ENCODE measurements at places on chromosomes 16 and 17.

DNA sequence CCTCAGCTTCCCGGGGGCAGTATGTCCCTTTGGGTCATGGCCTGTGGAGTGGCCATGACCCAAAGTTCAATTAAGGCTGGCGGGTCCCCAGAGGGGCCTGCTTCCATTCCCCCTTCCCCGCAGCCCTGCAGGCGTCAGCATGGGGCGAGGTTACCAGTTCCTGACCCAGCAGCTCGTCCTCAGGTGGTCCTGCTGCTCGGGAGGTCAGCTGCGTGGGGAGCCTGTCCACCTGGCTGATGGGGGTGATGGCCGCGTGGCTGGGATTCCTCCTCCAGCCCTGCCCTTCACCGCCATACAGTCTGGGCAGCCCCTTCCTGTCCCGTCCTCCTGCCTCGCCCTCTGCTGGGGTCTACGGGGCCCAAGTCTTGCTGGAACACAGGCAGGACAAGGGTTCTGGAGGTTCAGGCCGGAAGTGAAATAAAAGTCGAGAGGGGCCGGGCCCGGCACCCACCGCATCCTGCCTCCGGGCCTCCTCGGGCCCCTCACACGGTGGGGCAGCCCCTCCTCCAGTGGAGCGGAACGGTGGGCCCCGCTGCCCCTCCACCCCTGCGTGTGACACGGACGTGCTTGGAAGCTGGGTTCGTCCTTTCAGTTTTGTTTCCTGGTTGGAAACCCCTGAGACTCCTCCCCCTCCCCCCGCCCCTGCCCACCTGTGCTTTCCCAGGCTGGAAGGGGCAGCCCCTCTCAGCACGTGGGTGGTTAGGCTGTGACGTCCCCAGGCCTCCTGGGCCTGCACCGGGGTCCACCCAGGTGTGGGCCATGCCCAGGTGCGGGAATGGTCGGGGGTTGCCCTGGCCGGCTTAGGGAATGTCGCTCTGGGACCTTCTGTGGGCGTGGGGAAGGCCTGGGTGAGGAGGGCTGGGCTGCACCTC, 6.8 kb downstream of the UBALD2 start:
- DNase-seq, result no peak

DNA sequence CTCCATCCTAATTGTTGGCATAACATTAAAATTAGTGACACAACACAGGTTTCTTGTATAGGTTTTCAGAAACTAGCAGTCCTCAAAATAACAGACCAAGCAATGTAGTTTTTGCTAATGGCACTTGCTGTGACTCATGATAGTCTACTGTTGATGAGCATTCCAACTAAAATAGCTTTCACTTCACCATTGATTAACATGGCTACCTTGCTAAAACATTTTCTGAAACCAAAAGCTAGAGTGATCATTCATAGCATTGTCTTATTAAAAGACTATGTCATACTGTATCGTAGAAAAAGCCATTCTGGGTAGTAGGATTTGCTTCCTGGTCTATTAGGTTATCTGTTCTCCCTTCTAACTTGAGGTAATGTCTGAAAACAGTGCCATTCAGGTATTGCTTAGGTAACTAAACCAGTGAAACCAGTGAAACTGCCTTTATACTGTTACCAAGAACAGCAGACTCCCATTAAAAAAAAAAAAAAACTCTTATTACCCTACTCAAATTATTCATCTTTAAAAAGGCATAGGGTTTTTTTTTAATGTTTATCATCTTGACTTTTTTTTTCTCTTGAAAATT, 2.5 kb upstream of the CLTC start:
- DNase-seq, result no peak

- DNase-seq, result no peak
Measured at GRCh38 chr16:59601452-59601851, 867.3 kb upstream of the GOT2 start.

DNA sequence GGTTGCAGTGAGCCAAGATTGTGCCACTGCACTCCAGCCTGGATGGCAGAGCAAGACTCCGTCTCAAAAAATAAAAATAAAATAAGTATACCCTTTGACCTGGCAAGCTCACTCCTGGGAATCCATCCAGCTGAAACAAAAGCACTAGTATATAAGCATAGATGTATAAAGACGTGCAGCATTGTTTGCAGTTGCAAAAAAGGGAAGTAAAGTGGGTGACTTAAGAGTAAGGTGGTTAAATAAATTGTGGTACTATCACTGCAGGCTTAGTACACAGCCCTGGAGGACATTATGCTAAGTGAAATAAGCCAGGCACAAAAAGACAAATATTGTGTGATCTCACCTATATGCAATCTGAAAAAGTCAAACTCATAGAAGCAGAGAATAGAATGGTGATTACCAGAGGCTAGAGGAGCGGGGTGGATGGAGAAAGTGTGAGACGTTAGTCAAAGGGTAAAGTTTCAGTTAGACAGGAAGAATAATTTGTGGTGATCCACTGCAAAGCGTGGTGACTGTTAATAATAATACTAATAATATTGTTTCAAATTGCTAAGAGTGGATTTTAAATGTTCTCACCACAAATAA, 113.0 kb downstream of the MYO1D start:
- peak; percentile 56 for DNase-seq

DNA sequence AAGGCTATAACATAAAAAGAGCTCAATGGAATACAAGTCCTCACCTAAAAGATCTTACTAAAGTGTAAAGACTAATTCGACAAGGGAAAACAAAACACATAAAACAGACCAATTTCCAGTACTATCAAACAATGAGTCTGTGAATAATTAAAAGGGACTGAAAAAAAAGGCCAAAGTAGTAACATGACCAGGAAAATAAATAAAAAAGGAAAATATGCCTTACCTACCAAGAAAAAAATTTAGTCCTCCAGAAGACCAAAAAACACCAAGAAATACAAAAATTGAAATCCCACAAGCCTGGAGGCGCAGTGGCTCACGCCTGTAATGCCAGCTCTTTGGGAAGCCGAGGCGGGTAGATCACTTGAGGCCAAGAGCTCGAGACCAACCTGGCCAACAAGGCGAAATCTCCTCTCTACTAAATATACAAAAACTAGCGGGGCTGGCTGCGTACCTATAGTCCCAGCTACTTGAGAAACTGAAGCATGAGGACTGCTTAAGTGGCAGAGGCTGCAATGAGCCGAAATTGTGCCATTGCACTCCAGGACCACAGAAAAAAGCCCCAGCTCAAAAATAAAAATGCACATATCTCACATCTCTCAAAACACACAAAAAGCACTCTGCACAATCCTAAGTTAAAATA, 60.8 kb downstream of the TEX14 start:
- no peak for DNase-seq

- DNase-seq, result no peak
Measured at GRCh38 chr17:56978441-56979090, 635 bp downstream of the SCPEP1 start.

- no peak for DNase-seq
Measured at GRCh38 chr16:2244926-2245795, 6.2 kb downstream of the ECI1 start.

- no peak for DNase-seq
Measured at GRCh38 chr16:4588386-4588785, 26.3 kb downstream of the UBALD1 start.

- no peak for DNase-seq
Measured at GRCh38 chr17:47696717-47697642, 3.0 kb downstream of the TBKBP1 start.

- DNase-seq, result no peak
Measured at GRCh38 chr16:89184677-89184932, 13.1 kb downstream of the CDH15 start.

- peak; percentile 39 for DNase-seq
Measured at GRCh38 chr16:11128211-11129141, 127.5 kb downstream of the SOCS1 start.

- DNase-seq, result no peak
Measured at GRCh38 chr16:2715966-2716885, 3.8 kb downstream of the PRSS27 start.

DNA sequence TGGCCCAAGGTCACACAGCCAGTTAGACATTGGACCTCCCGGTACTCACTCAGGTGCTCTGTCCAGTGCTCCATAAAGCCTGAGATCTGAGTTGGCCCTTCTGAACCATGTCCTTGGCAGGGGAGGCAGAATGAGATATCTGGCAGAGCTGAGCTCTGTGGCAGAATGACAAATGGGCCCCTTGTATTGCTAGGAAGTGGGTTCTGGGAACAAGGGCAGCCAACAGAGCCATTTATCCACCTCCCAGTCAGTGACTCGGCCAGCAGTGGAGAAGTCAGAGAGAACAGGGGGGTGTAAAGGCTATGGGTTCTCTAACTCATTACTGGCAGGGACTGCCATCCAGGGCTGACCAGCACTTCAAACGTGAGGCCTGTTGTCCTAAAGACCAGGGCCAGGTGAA, 117.1 kb upstream of the NLRP1 start:
- no peak for DNase-seq

DNA sequence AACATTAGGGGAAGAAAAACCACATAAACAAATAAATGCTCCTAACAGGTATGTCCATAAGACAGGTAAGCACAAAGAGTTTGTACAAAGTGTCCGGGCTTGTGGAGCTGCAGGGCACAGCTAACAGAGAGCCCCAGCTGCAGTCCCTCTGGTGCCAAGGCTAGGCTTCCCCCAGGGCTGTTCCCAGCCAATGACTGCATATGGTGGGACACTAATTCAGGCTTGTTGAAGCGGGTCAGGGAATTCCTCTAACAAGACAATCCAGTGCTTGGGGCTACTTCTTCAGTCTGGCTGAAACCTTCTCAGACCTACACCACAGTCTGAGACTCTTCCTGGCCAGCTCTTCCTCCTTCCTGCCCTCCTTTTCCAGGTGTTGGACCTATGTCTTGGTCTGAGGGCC, 51.7 kb upstream of the ALDH3A1 start:
- DNase-seq, result no peak

DNA sequence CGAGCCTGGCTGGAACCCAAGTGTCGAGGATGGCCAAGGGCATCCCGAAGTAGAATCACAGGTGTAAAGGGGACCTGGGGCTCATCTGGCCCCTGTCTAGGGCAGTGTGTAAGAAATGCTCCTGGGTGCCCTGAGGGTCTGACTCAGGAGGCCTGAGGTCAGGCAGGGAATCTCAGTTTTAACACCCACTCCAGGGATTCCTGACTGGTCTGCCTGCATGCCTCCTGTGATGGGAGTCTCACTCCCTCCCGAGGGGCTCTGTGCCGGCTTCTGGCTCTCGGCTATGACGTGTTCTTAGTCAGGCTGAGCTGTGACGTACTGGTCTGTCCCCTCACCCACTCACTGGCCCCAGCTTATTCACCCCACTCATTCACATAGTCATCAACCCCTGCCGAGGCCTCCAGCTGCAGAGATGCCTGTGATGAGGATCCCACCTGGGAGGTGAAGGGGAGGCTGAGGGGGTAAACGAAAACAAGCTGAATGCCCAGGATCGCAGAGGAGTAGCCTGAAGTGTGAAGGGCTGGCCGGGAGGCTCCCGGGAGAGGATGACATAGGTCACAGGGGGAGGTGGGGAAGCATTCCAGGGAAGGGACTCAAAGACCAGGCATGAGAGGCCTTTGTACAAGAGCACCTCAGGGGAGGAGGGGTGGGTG, 23.8 kb downstream of the FAM83G start:
- no peak for DNase-seq

DNA sequence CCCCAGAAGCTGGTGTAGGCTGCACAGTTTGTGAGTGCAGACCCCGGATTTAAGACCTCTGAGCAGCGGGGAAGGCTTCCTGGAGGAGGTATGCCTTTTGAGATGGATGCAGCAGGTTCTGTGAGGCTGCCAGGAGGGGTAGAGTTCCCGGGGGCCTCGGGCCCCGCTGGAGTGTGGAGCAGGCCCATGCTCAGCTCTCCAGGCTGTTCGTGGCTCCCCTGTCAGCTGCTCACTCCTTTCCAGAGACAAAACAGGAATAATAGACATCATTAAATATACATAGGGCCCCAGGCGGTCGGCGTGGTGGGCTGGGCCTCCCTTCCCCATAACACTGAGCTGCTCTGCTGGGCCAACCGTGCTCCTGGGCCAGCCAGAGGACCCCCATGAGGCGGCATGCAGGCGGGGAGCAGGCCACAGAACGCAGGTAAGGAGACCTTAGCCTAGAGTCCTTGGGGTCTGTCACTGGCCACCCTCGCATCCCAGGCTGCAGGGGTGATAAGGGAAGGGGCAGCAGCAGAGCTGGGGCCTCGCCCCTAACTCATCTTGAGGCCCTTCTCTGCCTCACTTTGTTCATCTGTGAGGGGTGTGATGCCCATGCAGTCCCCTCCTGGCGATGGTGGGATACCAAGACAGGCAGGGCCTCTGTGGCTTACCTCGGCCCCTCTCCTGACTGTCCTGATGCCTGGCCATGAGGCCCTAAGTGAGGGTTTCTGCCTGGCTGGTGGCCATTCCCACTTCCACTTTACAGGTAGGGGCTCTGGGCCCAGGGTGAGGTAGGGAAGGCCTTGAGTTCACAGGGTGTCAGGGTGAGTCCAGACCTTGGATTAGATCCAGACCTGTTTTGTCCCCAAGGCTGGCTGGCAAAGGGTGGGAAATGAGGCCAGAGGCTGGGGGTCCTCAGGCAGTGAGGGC, at the start of gene MYO15A:
TSS of gene MYO15A (plus strand) at position 356 of the 912 bp plus-strand sequence. CDS start 10,045 bp downstream, outside the sequence.
- no peak for DNase-seq

DNA sequence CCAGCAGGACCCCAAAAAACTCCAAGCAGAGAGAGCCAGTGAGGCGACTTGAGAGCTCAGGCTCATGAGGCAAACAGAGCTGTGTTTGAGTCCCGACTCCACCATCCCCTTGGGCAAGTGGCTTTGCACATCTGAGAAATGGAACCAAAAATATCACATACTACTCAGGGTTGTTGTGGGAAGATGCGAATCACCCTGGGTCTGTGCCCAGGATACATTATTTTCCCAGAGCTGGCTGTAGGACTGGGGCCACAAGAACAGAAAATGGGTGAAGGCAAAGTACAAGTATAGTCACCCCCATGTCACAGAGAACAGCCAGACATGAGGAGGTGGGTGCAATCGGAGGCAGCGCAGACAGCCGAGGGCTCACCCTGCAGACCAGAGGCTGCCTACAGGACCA, 127.3 kb downstream of the GAS7 start:
- DNase-seq, result no peak

DNA sequence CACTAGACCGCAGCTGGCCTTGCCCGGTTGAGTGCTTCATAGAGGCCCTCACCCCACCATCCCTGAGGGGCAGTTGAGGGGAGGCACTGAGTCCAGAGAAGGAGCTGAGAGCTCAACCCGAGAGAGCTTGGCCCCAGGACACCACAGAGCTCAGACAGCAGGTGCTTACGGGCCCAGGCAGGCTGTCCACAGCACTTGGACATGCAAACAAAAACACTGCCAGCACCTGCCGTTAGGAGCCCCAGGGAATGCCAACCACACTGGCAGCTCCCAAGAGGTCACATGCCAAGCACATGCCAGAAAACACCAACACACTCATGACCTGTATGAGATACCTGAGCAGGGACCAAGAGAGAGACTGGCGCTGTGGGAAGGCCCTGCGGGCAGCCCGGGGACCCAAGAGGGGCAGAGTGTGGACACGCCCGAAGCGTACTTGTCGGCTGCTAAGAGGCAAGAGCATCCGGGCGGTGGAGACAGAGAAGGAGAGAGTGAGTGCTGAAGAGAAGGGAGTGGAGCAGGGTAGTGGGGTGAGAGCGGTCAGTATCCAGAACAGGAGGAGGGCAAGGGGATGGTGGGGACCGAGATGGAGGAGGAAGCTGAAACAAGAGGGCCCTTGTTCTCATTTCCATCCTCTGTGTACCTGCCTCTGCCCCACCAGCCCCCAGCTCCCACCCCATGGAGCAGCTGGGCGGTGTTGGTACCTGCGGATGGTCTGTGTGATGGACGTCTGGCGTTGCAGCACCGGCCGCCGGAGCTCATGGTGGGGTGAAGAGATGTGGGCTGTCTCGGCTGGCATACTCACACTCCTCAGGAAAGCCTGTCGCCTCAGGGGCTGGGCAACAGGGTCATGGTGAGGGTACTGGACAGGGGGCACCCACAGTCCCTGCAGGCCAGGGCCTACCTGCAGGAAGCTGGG, 8.2 kb downstream of the RHBDF1 start:
- no peak for DNase-seq

GRCh38 chr17:34374457-34374856, 11.4 kb upstream of the CCL1 start:
- DNase-seq, result no peak
